Caudate nucleus (tissue), 63 donors: ENCODE measurements at places on chromosomes 4 and X.
A peak's percentile ranks its signal among the peaks of the same experiment; 100 is the strongest.

DNA sequence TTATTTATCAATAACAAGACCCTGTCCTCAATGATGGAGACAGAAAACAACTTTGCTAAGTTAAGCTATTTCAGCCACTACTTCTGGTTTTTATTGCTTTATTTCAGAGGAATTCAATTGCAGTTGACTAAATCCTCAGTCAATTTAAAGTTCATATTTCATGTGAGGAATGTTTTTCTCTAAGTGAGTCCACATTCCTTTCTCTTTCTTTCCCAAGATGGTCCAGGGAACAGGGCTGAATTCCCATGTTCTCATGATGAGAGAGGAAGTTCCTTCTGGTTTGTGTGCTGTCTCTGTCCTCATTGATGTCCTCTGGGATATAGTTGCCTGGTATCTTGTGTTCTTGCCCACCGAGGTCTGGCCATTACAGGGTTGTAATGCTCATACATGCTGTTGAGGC lies 117.2 kb downstream of the SLIT2 start:
- no peak for DNase-seq

DNA sequence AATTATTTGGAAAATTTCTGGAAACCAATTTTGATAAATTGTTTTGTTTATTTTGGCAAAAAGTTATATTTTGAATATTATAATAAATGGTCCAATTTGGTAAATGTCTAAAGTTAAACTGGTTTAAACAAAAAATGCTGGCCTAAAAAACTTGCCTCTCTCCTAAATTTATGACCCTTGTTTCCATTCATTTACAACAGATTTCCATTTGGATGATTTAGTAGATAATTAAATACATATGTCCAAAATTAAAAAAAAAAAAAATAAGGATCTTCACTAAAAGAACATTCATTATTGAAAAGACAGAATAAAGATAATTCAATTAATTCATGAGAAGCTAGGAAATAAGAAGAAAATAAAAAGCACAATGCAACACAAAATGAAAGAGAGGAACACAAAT lies 449.5 kb downstream of the SPRY1 start:
- DNase-seq: no peak

DNA sequence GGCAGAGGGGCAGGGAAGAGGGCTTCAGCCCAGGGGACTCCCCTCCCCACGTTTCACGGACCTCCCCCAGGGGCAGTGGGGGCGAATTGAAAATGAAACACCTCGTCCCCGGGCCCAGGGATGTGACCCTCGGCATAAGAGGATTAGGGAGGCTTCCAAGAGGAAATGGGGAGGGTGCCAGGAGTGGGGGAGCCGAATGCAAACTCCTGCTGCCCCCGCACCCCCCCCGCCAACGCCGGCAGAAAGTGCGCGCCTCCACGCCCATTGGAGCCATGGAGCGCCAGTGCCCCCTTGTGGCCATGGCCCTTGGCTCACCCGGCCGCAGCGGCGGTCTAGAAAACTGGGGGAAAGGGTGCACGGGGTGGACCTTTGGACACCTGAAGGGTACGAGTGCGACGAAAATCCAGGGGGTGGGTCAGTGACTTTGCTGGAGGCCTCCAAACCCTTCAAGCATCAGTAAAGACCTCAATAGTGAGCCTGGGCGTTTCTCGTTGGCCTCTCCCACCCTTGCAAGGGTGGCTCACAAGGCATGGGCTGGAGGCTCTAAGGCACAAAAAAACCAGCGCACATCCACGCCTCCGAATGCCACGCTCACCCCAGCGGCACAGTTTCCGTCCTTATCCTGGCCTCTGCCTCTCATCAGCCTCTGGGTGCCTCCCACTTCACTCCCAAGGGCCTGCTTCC lies 120.8 kb upstream of the PJA1 start:
- peak; percentile 14 for DNase-seq

GRCh38 chrX:71910643-71910985 lies at the start of gene NHSL2:
Gene NHSL2 (plus strand): TSS chrX:71910845.
- peak; percentile 0 for DNase-seq

DNA sequence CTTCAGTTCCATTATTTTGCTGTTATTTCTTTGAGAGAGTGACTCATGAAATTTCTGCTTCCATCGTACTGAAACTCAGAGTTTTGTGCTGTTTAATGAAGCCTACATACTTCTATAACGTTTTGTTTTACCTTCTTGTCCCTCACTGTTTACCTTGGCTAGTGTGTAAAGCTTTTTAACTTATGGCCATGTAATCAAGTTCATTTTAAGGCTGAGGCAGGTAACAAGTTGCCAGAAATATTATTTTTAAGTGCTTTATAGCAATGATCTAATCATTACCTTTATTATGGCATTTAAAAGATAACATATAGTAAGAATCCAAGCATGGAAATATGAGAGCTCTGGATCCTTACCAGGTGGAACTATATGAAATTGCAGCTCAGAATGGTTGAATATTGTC lies 102.3 kb upstream of the FAT1 start:
- DNase-seq: no peak

GRCh38 chrX:136495043-136495442 lies 2.3 kb upstream of the HTATSF1 start:
- no peak for DNase-seq

DNA sequence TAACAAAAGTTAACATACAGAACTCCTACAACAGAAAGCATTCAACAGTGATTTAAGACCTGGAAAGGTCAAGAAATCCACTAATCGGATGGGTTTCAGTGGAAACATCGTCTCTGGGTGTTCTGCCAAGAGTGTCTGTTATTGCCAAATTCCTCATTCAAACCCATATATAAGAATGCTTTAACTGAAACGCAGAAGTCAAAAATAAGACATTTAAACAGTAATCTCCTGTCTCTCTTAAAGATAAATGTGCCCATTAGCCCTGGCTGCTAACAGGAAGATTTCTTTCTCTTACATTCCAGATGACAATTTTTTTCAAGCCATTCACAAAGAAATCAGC lies 31.5 kb downstream of the DCTD start:
- no peak for DNase-seq

GRCh38 chr4:30721185-30722091 lies 1.3 kb downstream of the PCDH7 start:
- DNase-seq: no peak

DNA sequence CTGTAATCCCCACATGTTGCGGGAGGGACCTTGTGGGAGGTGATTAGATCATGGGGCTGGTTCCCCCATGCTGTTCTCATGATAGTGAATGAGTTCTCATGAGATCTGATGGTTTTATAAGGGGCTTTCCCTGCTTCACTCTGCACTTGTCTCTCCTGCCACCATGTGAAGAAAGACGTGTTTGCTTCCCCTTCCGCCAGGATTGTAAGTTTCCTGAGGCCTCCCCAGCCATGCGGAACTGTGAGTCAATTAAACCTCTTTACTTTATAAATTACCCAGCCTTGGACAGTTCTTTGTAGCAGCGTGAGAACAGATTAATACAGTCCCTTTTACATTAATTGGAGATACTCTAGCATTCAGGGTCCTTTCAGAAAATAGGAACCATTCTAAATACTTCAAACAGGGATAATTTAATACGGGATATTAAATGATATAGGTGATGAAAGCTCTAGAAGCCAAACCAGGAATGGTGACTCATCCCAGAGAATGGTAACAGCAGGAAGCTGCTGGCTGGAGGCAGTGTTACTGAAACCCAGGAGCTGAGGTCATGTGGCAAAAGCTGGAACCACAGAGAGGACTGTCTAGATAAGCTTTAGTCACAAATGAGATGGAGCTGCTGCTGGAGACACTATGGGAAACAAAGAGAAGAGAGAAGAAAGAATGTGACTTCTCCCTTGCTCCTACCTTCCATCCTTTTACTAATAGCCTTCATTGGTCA lies 57.3 kb downstream of the GSTCD start:
- no peak for DNase-seq

GRCh38 chrX:83469551-83469950 lies 38.5 kb upstream of the POU3F4 start:
- DNase-seq: no peak

DNA sequence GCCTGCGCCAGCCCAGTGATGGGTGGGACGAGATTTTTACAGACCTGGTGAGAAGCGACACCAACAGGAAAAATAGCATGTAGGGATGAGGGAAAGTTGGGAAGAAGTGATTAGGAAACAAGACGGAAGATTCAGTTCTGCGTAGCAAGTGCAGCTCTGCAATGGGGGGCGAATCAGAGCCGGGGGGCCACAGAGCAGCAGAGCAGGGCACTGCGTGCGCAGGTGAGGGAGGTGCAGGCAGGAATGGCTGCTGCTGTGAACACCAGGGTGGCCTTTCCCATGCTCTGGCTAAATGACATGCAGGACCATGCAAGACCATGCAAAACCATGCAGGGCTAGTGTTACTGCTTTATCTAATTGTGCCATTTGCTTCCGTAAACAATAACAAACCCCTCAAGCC lies 442.7 kb upstream of the FRG1 start:
- DNase-seq: no peak

GRCh38 chrX:111519215-111519614 lies 7.8 kb downstream of the SERTM2 start:
- no peak for DNase-seq

DNA sequence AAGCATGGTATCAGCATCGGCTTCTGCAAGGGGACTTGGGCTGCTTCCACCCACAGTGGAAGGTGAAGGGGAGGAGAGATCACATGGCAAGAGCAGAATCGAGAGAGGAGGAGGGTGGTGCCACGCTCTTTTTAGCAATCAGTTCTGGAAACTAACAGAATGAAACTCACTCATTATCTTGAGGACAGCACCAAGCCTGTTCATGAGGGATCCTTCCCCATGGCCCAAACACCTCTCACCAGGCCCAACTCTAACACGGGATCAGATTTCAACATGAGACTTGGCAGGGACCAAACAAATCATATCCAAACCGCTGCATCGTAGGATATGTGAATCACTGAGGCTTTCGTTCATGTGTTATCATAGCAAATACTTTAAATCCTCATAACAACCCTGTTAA lies 125.5 kb downstream of the GPC3 start:
- DNase-seq: no peak

GRCh38 chr4:40401631-40402030 lies 66.5 kb downstream of the CHRNA9 start:
- no peak for DNase-seq

DNA sequence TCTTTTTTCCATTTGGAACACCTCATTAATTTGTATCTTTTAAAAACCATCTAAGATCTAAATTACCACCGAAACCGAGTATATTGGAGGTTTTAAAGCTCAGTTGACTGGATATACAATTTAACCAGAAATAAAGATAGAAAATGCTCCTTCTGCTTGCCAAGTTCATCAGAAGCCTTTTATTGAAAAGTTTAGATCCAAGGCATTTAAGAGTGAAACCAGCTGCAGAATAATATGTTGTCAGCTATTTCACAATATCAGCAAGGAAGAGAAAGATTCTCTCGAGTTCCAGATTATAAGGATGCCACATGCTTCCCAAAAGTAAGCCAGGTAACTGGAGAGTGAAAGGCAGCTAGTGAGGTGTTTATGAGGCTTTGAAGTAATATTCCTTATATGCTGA lies 217.4 kb downstream of the DCTD start:
- DNase-seq: no peak

- DNase-seq: no peak
Measured at GRCh38 chrX:53281963-53282695, 745 bp upstream of the IQSEC2 start.

GRCh38 chrX:52261125-52261462 lies 76.4 kb downstream of the MAGED4 start:
- no peak for DNase-seq

DNA sequence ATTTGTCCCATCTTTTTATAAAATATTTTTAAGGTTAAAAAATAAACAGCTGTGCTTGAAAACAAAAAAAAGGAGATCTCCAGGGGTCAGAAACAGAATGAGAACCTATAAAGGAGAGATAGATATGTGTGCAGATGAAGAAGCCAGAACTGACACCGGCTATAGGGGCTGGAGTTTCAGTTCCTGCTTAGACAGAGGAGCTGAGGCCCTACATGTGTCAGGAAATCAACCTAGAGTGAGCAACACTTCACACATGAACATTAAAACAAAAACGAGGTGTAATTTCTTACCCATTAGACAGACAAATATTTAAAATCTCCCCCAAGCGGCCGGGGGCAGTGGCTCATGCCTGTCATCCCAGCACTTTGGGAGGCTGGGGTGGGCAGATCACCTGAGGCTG lies 17.8 kb upstream of the HUWE1 start:
- DNase-seq: no peak

DNA sequence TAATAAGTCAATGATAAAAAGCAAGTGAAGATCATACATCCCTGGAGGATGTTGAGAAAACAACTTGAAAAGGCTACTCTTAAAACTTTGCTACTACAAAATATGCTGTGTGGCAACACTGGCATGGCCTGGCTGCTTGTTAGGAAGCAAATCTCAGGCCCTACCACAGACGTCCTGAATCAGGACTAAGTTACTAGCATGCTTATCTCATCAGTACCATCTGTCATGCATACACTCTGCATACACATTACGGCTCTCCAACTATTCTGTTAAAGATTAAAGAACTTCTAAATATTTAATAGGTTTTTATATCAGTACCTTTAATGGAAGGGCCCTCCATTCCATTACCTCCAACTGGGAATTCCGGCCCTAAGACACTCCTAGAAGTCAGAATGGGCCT lies 8.2 kb downstream of the PAPSS1 start:
- no peak for DNase-seq

GRCh38 chrX:14095702-14096101 lies 66.0 kb upstream of the GEMIN8 start:
- no peak for DNase-seq

GRCh38 chrX:17376431-17377077 lies 1.6 kb downstream of the NHS start:
- DNase-seq: no peak

GRCh38 chr4:185865901-185866328 lies 53.9 kb upstream of the SORBS2 start:
- no peak for DNase-seq

GRCh38 chrX:154541896-154542722 lies 4.5 kb downstream of the G6PD start:
- no peak for DNase-seq
